HT-29 (cell line): ENCODE measurements at places on chromosomes 6 and 20.

GRCh38 chr6:157049133-157049532 lies 272.0 kb downstream of the ARID1B start:
- DNase-seq: no peak

DNA sequence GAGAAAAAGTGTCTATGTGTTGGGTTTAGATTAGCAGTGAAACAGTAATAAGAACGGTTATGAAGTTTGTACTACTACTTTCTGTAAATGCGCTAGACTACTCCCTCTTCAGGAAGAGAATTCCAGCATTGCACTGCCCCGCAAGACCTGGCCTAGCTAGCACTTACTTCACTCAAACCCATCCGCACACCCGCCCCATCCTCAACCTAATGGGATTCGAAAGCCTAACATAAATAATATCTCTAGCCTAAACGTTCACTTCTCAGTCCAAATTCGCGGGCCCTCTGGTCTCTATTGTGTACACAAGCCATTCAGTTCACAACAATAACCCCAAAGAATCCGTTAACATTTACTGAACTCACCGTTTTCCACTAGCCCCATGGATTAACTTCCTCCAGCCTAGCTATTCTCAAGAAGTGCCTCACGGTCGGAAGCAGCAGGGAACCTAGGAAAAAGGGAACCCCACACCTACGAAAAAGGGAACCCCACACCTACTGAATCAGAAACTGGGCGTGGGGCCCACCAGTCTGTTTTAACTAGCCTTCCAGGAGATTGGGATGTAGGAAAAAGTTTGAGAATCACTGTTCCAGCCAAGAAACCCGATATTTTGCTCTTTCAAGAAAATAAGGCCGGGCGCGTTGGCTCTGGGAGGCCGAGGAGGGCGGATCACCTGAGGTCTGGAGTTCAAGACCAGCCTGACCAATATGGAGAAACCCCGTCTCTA lies 45.4 kb upstream of the BTN3A2 start:
- DNase-seq: no peak

DNA sequence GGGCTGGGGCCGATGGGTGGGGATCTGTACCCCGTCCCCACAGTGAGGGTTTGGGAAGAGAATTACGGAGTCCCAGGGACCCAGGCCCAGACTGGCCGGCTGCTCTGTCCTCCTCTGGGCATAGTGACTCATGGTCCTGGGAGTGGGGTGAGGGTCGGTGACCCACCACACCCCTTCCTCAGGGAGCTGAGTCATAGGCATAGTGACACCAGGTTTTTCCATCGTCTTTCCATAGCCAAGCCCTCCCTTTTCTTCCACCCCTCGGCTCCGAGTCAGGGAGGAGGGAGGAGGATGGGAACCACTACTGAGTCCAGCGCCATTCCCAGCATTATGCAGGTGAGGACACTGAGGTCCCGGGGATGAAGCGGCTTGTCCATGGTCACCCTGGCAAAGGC lies 8.9 kb downstream of the CYP21A2 start:
- no peak for DNase-seq

- no peak for DNase-seq
These were observed 8.3 kb downstream of the NHSL1 start for GRCh38 chr6:138491017-138491416.

- peak; percentile 87 for DNase-seq
These were observed 7.4 kb upstream of the BPIFA3 start for GRCh38 chr20:33209789-33210188.

- no peak for DNase-seq
These were observed 146.8 kb upstream of the UST start for GRCh38 chr6:148599967-148600426.

GRCh38 chr20:4632876-4633275 lies 88.8 kb upstream of the PRND start:
- DNase-seq: no peak

- no peak for DNase-seq
These were observed 106.4 kb upstream of the TAB2 start for GRCh38 chr6:149211046-149211571.

DNA sequence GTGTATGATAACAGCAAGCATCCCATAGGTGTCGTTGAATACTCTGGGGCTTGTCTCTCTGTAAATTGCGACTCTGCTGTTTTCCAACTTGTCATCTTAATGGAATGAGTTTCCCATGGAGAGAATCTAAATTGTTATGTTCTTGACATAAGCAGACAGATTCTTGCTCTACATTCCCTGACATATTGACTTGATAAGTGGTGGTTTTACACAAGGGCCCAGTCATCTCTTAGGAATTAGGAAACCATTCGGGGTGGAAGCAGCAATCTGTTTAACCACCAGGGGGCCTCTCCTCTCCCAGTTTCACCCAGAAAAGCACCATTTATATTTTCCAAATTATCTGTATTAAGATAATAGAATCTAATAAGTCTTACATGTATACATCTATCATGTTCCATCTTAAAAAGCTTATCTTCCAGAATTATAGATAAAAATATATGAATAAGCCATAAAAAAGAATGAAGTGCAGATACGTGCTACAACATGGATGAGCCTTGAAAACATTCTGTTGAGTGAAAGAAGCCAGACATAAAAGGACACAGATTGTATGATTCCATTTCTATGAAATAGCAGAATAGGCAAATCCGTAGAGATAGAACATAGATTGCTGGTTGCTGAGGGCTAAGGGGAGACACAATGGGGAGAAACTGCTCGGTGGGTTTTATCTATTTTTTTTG lies 23.1 kb upstream of the MROH8 start:
- DNase-seq: peak; percentile 87

DNA sequence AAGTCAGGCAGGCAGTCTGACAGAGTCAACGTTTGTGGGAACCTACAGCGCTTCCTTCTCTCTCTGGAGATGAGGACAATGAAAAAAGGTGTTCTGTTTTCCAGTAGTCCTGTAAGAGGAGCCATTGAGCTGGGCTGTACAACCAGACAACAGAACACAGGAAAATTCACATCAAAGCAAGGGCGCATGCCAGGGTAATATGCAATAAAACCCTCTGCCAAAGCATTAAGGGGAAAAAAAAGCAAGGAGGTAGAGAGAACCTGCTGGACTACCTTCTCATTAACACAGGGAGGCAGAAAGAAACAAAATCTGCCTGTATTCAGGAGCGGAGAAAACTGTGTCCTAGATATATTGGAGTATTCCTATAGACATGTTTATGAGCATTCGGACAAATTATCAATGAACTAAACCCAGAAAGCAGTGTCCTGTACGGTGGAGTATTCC lies 1.3 kb downstream of the RNF24 start:
- peak; percentile 94 for DNase-seq

GRCh38 chr6:75331151-75331550 lies 46.6 kb upstream of the TMEM30A start:
- no peak for DNase-seq

GRCh38 chr20:13799974-13800373 lies 15.1 kb downstream of the NDUFAF5 start:
- DNase-seq: no peak

DNA sequence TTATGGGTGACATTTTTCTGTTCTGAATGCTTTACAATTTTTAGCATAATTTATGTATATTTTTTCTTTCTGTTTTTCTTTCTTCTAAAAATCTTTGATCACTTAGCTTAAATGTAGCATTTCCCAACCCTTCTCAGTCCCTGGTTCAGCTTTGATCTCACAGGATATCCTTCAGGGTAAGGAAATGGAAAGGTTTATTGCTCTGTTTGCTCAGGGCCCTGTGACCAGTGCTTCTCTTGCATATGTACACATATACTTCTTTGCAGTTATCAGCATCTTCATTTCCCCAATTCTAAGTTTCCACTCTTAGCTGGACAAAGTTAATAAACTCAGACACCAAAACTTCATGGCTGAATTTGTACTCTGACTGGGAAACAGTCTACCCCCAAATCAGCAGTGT lies 30.6 kb downstream of the TMEM74B start:
- no peak for DNase-seq

DNA sequence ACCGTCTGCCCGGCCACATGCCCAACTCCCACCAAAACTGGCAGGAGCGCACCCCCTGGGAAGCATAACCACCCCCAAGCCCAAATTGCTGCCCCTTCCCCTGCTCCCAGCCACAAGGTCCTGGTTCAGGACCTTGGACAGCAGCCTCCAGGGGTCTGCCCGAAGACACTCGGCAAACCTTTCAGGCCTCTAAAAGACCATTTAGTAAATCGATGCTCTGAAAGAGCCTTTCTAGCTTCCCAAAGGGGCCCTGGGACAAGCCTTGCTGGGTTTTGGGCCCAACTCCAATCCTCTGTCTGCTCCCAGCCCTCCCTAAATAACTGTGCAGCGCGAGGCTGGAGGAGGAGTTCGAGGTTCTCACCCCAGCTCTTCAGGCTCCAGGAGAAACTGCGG lies 30.5 kb downstream of the GRM4 start:
- DNase-seq: no peak

- no peak for DNase-seq
These were observed 152.0 kb upstream of the EPHA7 start for GRCh38 chr6:93571346-93571745.

DNA sequence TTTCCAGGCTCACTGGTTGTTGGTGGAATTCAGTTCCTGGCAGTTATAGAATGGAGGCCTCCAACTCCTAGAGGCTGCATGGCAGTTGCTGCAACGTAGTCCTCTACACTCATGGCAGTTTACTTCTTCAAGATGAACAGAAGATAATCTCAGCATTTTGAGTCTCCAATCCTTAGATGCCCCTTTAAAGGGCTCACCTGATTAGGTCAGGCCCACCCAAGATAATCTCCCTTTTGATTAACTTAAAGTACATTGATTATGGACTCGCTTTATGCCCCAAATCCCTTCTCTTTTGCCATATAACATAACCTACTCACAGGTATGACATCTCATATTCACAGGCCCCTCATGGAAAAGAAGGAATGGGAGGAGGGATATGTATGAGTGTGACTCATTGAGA lies 76.4 kb downstream of the ZNF133 start:
- no peak for DNase-seq

DNA sequence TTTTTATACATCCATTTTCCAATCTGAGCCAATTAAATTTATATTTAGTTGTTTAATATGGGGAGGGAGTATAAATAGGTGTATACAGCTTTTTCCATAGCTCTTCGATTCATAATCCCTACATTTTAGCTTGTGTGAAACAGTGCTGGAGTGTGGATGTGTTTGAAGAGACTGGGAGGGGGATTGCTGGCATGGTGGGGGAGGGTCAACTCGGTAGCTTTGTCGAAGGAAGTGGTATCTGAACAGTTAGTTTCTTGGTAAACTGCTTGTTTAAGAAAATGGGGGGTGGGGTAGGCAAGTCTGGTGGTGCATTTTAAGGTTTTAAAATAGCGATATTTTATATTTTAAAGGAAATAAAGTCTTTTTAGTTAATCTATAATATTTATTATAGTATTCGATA lies 1.4 kb upstream of the LIN28B start:
- DNase-seq: no peak
